ENCODE measurements at places on chromosomes 16 and 17. TPM values are rescaled to one million over a fixed set of nuclear protein-coding genes. Genes with fewer than 3 reads are reported as not detected.
A peak's percentile ranks its signal among the peaks of the same experiment; 100 is the strongest.

- no peak for DNase-seq
Observed at GRCh38 chr16:79825002-79825401, 224.5 kb upstream of the MAF start.

DNA sequence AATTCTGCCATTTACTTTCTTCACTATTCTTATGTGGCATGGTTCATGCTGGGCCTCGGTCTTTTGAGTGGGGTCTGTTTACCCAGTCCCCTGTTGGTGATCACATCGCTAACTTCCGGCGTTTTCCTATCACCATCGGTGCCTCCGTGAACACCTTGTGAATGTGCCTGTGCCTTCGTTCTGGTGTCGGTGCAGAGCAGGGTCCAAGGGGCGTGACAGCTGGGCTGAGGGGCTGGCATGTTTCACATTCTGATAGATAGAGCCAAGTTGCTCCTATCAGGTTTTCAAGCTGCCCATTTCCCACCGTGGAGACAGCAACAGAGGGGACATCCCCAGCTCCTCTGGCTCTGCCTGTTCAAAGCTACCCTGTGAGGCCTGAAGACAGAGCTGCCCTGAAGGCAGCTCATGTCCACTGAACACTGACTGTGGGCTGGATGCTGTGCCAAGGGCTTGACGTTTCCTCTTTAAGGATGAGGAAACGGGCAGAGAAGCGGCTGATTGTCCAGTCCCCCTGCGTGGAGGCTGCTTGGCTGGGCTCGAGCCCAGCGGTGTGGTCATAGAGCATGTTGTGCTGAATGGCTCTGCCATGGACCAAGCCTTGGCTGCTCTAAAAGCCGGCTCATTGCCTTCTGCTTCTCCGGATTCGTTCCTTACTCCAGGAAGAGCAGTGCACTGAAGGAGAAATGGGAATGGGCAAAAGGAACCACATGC lies 17.0 kb downstream of the DHODH start:
- no peak for DNase-seq

DNA sequence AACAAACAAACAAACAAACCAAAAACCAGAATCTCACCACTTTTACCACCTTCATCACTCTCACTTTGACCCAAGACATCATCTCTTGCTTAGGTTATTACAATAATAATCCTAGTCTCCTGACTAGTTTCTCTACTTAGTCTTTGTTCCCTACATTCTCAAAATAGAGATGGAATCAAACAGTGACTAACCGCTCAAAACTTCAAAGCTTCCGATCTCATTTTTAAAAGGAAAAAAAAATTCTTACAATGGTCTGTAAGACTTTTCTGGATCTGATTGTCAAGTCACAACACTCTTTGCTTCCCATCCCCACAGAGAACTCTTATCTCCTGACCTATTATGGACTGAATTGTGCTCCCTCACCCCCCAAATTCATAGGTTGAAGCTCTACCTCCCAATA lies 60.9 kb downstream of the SPAG9 start:
- peak; percentile 14 for DNase-seq

DNA sequence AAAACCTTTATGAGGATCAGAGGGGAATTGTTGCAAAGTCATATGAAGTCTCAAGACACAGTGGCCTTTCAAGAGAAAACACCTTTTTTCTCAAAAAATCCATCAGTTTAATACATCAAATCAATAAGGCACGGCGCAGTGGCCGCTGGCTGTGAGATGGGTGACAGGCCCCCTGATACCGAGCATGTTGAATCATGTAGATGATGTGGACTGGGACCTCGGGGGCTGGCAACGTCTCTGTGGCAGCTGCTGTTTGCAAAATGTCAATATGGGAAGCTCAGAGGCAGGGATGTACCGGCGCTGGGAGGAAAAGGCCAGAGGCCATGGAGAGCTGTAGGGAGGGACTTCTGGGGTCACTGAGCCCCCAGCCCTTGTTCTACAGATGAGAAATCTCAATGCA lies 169.1 kb downstream of the GSG1L start:
- no peak for DNase-seq

GRCh38 chr17:44438636-44439035 lies 49.2 kb upstream of the ITGA2B start:
- peak; percentile 9 for DNase-seq

The NXPH3 gene
- 0.90 TPM for total RNA-seq

The CEP295NL gene
- total RNA-seq, result 0.64 TPM

The KRTAP1-1 gene
- total RNA-seq, result not detected

DNA sequence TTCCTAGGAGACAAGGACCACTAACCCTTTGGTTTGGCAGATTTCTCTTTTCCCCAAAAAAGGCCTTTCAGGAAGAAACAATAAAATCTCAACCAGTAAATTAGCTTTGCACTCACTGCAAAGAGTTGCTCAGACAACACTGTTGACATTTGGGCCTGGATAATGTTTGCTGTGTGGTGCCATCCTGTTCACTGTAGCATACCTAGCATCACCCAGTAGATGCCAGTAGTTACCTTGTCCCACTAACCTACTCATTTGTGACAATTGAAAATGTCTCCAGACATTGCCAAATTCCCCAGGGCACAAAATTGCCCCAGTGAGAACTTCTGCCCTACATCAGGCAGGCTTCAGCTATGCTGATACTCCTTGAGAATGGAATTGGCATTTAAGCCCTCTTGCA lies 177.0 kb upstream of the ERCC4 start:
- no peak for DNase-seq

The OTOA gene
- total RNA-seq, result under 0.01 TPM

GRCh38 chr16:75198135-75198600 lies 8.8 kb downstream of the CTRB2 start:
- no peak for DNase-seq

DNA sequence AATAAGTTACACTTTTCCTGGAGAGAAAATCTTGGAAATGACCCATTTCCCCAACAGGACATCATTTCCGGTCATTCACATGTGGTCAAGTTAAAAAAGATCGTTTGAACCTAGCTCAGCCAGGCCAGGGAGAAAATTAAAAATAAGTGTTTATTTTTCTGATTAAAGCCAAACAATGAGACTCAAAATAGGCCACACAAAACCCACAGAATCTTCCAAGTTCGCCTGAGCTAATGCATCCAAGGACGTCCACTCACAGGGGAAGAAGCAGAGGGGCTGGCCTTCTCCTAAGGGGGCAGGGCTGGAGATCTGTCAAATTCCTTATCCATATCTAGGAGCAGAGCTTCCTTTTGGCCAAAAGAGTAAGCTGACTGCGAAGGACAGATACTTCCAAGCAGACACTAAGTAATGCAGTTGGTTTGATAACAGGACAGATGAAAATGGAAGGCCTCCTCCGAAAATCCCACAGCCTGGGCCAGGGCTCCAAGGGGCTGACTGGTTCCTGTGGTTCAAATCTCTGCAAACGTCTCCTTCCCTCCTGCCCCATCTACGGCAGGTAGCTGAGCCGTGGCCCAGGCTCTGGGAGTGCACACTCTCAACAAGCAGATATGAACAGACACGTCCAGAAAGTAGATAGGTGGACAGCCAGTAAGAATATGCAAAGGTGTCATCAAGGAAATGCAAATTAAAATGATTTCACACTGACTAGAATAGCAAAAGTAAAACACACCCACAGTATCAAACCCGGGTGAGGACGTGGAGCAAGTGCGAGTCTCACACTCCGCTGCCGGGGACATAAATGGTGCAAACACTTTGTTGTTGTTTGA lies 98.5 kb downstream of the MRM3 start:
- DNase-seq, result no peak

- no peak for DNase-seq
Observed at GRCh38 chr16:66391726-66392670, 25.5 kb downstream of the CDH5 start.

- DNase-seq, result no peak
Observed at GRCh38 chr16:49755716-49756505, 100.0 kb downstream of the ZNF423 start.

The TLCD3A gene
- 9.0 TPM for total RNA-seq

DNA sequence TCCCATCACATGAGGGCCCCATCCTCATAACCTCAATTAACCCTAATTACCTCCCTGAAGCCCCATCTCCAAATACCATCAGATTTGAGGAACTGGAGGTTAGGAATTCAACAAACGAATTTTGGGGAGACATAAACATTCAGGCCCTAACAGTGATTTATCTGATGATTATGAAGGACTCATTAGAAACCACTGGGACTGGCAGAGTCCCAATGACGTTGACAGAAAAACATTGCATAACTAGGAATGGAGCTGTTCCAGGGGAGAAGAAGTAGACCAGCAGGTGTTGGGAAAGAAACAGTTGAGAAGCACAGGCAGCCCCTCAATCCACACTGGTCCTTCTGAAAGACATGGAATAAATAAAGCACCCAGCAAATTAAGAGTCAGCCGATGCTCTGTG lies 282.0 kb downstream of the MAP2K4 start:
- no peak for DNase-seq

DNA sequence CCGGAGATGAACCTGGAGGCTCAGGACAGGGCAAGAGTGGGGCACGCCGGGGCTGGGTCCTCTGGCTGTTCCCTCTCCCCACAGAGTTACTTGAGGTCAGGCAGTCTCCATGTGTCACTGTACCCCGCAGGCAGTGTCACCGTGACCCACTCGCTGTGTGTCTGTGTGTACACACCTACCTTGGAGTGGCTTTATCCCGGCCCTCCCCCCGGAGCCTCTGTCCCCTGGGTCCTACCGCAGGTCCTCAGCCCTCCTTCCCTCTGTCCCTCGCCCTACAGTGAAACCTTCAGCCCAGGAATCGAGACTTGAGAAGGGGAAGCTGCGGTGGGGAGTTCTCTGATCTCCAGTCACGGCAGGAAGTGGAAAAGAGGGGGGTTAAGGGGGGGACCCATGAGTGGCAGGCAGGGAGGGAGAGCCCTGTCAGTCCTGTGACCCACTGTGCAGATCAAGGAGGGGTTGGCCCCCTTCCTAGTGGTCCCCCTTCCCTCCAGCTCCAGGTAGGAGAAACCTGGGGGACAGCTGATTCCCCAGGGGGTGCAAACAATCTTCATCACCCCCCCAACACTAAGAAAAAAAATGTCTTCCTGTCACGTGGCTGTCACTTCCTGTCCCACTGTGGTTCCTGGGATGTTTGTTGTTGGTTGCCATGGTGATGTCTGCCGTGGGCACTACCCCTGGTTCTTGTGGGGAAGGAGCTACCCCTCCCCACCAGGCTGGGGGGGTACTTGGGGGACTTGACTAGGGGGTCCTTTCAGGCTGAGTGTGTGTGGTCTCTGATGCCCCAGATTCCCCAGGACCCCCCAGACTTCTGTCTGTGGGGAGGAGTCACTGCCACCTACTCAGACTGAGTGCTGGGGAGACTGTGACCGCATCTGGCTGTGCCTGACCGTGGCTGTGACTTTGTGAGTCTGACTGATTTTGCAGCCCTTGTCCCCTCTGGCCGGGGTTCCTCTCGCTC lies 13.7 kb downstream of the RARA start:
- peak; percentile 93 for DNase-seq

DNA sequence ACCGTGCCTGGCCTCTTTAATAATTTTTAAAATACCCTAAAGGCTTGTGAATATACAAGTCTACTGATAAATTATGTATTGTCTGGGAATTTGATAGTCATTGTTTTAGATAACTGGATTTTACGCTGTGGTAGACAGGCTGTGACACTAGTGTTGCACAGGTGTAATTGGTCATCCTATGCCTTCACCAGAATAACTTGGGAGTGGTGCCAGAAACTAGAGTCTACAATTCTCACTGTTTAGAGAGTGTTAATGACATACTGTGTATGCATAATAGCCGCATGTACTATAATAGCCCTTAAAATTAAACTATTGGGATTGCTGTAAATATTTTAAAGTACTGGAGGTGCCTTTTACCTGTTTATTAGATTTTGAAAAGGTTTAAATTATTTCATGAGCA lies 11.4 kb downstream of the CNEP1R1 start:
- DNase-seq, result no peak

DNA sequence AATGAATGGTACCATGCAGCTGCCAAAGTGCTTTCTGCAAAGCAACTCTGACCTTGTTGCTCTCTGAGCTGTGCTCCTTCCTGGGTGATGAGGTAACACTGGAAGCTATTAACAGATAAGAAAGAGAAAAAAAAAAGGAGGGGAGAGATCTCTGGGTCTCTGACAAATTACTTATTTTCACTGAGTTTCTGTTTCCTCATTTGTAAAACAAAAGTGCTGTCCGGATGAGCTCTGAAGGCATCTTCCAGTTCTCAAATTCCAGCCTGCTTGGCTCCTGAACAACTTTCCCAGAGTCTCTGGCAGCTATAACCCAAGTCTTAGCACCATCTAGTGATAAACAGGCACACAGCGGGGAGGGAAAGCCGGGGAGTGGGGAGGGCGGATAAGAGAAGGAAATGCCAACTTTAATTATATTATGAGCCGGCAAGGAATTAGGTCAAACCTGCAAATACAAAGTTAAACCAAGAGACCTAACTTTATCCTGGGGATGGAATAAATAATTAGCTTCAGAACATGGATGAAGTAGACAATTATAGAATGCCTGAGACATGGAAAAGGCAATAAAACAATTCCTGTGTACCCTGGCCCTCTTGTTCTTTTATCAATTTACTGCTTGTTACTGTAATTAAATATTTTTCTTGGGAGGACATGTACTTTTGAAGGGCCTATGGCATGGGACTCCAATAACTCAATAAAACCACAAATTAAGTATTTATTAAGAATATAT lies 61.3 kb upstream of the KIFC3 start:
- DNase-seq, result peak; percentile 32

The TXNDC17 gene
- total RNA-seq, result 74.2 TPM

DNA sequence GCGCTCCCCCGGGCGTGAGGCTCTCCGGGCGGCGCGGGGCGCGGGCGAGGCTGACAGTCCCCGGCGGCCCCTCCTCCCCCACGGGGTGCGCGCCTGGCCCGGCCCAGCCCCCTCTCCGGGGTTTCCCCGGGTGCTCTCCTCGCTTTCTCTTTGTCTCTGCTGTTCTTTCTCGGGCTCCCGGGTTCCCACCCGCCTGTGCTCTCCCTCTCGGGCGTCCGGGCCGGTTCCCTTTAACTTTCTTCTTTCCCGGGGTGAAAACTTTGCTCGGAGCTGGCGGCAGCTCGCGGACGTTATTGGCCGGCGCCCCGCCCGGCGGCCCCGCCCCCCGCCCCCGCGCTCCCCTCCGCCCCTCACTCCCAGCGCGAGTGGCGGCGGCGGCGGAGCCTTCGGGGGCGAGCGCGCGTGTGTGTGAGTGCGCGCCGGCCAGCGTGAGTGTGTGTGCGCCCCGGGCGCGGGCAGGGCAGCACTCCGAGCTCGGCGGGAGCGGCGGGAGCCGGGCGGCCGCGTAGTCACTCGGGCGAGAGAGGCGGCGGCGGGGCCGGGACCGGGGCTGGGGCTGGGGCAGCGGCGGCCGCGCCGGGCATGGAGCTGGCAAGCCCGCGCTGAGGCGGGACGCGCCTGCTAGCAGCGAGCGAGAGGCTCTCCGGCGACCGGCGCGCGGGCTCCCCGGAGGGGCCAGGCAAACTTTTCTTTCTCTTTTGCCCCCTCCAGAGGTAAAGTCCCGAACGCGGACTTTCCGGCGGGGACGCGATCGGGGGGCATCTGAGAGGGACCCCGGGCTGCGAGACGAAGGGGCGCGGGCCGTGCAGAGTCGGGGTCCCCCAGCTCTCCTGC lies at the start of gene NTN1:
Gene NTN1 (plus strand): TSS at position 353 of the 834 bp plus-strand sequence. CDS start 864 bp downstream, outside the sequence.
- DNase-seq, result peak; percentile 58

The EVPLL gene
- not detected for total RNA-seq

GRCh38 chr17:9643611-9644010 lies 1.7 kb upstream of the USP43 start:
- DNase-seq, result no peak
